CD4-positive, alpha-beta T cell treated with Interleukin-10 for 1 hour (primary cell): ENCODE measurements at places on chromosomes 3 and 15.

DNA sequence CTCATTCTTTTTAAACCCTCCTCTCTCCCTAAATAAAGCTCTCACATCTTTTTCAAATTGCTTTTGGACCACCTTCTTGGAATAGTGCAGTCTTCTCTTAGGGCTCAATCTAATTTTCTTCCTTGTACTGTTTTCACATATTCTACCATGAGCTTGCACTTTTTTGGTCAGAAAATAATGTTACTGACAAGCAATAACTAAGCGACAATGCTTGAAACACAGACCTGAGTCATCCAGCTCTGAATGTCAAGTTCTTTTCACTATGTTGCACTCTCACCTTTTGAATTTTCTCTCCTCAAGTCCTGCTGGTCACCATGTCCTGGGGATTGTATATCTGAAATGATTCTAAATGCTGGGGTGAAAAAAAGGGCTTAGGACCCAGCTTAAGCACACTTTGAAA is 8.9 kb downstream of the TNFAIP8L3 start:
- no peak for DNase-seq

- DNase-seq: peak; percentile 37
These were observed 57.8 kb downstream of the EPHB3 start for GRCh38 chr3:184619369-184619768.

- DNase-seq: no peak
These were observed 51.2 kb downstream of the LYSMD4 start for GRCh38 chr15:99681990-99682389.

DNA sequence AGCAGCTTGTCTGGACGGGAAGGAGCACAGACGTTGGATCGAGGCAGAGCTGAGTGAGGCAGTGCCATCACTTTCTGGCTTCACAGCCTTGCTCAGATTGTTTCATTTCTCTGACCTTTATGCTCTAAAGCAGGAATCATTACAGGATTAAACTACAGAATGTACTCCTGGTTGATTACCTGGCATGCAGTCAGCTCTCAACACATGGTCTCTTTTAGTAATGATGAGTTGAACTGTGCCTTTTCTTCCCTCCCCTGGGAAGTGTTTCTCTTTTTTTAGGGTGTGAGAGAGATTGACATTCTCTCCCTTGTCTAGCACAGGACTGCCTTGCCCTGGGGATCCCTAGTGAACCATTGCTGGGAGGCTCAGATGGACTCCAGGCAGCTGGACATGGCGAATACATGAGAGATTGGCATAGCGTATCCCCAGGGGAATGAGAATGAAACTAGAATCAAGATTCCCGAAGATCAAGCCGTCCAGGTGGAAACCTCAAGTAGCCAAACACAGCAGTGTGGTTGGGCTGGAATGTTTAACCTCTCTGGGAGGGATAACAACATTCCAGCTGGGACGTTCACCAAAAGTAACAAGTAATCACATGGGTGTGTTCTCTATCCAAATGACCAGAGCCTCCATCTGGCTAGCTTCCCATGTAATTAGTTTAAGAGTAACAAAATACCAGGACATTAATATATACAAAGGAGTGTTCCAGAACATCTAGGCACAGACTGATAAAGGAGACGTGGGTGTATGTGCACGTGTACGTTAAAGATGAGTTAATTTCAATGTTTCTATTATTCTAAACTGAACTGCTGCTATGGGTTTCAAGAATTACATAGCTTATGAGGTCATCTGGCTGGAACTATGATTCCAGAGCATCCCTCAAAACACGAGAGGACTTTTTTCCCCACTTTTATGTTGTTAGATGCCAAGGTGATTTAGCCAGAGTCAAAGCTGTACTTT is 118.6 kb upstream of the NR2E3 start:
- no peak for DNase-seq

- DNase-seq: no peak
These were observed 1.0 kb upstream of the COL7A1 start for GRCh38 chr3:48596157-48596556.

DNA sequence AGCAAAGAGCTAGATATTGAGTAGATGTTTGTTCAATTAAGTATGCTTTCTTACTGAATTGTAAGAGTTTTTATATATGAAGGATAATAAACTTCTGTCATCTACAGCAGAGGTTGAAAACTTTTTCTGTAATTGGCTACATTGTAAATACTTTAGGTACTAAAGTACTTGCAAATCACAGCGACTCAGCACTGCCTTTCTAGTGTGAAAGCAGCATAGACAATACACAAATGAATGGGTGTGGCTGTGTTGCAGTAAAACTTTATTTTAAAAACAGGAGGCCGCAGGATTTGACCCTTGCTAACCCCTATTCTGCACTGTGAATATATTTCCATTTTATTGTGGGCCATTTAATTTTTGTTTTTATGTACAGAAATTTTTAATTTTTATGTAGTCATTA is 104.3 kb upstream of the TMC3 start:
- DNase-seq: no peak

DNA sequence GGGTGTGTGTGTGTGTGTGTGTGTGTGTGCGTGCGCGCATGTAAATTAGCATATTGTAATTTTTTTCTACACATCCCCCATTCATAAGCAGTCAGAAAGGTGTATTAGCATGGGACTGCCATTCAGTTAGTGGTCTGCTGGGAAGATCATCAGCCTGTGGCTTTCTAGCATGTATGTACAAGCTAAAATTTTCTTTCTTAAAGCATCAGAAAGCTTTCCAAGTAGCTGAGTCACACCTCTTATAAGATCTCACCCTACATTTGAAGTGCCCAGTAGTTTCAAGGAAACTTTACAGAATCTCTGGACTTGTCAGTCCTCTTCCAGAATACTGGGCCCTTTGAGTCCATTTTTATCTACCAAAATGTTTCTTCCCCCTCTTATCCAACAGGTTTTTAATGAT is 411.4 kb upstream of the TPRG1 start:
- DNase-seq: no peak

- no peak for DNase-seq
These were observed 108.5 kb downstream of the TNIK start for GRCh38 chr3:171351676-171352075.

DNA sequence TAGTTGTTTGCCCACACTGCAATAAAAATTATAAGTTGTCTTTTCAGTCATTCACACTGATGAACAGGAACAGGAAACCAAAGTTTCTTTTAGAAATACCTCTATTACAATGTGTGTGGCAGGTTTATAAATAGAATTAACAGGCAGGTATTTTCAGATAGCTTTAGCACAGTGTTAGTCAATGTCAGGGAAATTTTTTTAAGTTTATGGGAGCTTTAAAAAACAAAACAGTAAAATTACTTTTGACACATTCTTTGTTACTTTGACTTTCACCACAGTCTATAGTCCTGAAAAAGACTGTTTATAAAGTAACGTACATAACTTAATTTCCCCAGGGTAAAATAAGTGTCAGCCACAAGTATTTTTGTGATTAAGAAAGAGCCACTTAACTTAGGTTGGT is 38.1 kb downstream of the SERPINI1 start:
- DNase-seq: no peak

DNA sequence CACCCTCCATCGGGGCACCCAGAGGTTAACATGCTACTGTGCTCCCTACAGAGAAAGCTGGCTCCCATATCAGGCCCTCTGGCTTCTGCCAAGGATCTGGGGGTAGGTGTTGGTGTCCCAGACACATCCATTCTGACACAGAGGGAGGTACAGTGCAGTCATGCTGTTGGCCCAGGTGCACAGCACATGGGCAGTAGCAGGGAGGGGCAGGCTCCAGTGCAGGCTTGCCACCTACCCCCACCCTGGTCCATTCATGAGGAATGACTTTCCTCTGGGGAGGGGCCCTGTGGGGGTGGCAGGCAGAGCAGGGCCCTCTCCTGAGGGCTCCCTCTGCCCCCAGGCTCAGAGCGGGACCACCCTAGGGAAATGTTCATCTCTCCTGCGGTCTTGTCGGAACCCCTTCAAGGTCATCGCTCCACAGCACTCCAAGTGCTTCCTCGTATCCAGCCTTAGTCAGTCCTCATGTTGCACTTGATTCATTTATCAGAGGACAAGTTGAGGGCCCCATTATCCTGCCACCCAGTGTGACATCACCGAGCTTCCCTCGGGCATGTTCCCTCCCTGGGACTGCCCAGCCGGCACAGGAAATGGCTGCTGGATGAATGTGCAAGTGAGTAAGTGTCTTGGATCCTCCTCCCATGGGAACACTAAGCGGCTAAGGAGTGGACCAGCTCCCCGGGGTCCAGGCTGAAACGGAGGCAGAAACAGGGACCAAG is 10.0 kb downstream of the DUSP7 start:
- DNase-seq: no peak

- peak; percentile 17 for DNase-seq
These were observed 28.8 kb downstream of the TMED3 start for GRCh38 chr15:79339588-79340314.

DNA sequence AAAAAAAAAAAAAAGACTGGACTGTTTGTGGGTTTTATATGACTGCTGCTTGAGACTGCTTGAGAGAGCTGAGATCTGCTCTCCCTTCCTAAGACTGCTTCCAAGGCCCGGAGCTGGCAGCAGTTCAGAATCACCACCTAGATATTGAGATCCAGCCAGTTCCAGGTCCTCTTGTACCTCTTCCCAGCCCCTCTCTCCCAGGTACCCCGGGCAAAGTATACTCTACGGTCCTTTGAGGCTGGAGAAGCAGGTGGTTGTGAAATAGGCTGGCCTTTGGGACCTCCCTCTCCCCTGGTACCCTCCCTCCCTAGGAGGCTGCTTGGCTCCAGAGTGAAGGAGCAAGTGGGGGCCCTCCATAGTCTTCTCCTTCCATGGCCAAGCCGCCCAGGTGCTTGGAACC is 12.6 kb upstream of the BAHD1 start:
- DNase-seq: no peak

GRCh38 chr15:60065951-60066350 is 61.8 kb downstream of the FOXB1 start:
- DNase-seq: no peak

GRCh38 chr15:94547711-94548110 is 316.4 kb downstream of the MCTP2 start:
- DNase-seq: no peak

- DNase-seq: no peak
These were observed 400 bp downstream of the RAB43 start for GRCh38 chr3:129121016-129121791.

DNA sequence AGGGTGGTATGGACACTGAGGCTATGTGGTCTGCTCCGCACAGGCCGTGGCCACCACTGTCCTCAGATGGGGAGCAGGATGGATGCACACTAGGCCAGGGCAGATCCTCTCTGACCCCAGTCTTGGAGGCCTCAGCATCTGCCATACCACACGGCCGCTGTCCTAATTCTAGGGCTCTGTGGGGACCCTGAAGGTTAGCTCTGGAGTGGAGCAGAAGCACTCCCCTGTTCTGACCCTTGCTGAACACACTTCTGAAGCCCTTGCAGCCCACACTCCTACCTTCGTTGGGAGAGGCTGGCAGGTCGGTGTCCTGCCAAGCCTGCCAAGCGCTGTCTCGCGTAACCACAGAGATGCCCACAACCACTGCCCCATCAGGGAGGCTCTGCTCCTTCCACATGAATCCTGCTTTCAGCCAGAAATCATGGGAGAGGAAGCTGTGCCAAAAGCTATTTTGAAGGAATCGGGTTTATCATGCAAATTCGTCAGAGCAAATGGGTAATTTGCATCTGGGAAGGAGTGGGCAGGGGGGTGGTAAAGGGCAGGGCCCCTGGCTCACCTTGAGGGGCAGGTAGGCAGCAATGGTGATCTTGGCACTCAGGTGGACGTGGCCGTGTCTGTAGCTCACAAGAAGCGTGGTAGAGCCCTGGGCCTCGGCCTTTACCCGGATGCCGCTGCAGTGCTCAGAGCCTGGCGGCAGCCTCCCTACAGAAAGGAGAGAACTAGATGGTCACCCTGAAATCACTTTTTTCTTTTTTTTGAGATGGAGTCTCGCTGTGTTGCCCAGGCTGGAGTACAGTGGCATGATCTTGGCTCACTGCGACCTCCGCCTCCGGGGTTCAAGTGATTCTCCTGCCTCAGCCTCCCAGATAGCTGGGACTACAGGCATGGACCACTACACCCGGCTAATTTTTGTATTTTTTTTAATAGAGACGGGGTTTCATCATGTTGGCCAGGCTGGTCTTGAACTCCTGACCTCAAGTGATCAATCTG is 54.4 kb downstream of the NUP210 start:
- no peak for DNase-seq

GRCh38 chr15:42331235-42331634 is 28.1 kb upstream of the CAPN3 start:
- no peak for DNase-seq

GRCh38 chr3:44906997-44907396 is 32.6 kb downstream of the TGM4 start:
- no peak for DNase-seq

- peak; percentile 31 for DNase-seq
These were observed 7.2 kb upstream of the SCAMP5 start for GRCh38 chr15:74988007-74988800.

- no peak for DNase-seq
These were observed 1.2 kb downstream of the CLSTN2 start for GRCh38 chr3:139935866-139936817.

DNA sequence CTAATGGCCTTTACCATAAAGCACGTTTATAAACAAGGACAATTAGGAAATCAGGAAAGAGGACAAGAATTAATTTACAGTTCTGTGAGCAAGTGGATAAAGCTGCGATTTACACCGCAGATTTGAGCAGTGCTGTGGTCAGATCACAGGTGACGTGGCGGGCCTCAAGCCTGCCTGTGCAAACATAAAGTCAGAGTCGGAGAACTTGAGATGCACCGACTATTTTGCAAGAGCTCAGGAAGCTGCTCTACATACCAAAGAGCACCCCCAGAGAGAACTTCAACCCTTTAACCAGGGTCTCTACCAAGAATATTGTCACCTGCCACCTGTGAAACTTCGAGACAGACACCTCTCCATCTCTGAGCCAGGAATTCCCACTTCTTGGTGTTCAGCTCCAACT is 35.7 kb downstream of the MECOM start:
- DNase-seq: no peak

DNA sequence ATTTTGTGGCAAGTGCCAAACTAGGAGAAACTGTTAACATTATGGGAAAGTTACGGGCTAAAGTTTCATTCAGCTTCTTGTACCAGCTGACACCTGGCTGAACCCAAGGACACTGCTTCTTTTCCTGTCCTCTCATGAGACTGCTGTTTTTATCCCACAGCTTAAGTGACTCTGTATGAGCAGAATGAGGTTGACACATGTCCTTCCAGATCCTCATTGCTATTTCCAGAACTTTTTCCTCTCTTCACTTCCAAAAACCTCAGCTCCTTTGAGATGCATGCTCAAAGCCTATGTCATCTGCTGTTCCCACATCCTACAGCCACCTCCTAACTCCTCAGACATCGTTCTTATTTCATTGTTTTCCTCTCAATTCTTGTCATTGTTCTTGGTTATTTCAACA is 183.6 kb downstream of the DCLK3 start:
- DNase-seq: no peak

GRCh38 chr3:40681658-40682055 is 156.9 kb downstream of the ZNF621 start:
- no peak for DNase-seq

- DNase-seq: no peak
These were observed 31.0 kb downstream of the MEGF11 start for GRCh38 chr15:66222273-66223198.

DNA sequence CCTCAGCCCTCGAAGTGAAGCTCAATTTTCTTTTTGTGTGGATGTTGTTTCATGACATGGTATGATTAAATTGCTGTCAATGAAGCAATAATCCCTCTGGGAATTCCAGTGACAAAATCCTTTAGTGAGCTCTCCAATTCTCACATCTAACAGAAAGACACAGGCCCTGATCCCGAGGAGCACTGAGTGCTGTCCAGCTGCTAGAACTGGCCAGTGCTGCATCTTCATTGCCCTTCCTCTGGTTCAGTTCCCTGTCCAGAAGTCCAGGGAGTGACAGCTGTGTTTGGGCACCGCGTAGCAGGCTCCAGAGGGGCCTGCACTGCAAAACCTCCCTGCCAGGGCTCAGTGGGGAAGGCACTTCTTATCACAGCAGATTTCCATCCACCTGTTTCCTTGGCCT is 516.8 kb upstream of the ATP11B start:
- DNase-seq: no peak
